ENCODE measurements at places on chromosomes 5 and 9.

DNA sequence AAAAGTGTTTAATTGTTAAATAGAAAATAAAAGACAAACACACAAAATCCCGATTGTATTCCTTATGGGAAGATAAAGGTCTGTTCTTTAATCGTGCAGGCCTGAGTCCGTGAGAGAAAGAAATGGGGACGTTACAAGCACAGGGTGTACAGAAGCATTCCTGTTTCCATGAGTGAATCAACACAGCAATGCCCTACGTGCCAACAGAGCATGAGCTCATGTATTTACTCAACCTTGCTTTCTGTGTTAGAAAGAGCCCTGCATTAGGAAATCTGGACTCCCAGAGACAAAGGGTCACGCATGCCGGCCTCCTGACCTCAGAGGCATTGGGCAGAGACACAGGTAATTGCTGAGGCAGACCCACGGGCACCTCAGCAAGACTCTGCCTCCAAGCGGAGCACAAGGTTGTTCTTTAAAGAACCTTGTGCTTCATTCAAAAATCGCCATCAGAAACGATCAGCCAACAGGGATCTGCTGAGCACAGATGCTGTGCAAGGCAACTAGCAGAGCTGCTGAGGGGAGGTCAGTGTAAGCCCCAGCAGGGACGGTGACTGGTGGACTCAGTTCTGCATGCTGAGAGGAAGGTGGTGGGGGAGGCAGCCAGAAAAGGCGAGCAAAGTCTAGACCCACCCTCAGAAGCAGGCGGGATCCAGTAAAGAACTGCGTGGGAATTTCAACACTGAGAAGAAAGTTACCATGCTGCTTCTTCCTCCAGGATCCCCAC lies 101.0 kb downstream of the TLE1 start:
- DNase-seq, result no peak

GRCh38 chr9:137226338-137227053 lies 806 bp upstream of the RNF224 start:
- DNase-seq, result no peak

DNA sequence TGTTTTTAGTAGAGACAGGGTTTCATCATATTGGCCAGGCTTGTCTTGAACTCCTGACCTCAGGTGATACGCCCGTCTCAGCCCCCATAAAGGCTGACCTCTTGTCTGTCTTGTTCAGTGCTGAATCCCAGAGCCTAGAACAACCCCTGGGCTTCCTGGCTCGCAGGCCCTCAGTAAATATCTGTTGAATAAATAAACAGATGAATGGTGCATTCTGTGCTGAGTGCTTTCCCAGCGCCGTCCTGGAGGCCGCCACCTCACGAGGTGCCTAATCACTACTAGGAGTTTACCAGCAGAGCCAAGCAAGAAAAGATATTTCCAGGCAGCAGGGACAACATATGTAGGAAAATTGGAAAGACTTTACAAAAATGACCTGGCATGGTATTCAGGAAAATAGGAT lies 88.5 kb downstream of the SNX24 start:
- no peak for DNase-seq

GRCh38 chr5:102583276-102584124 lies 84.7 kb upstream of the SLCO6A1 start:
- DNase-seq, result no peak

DNA sequence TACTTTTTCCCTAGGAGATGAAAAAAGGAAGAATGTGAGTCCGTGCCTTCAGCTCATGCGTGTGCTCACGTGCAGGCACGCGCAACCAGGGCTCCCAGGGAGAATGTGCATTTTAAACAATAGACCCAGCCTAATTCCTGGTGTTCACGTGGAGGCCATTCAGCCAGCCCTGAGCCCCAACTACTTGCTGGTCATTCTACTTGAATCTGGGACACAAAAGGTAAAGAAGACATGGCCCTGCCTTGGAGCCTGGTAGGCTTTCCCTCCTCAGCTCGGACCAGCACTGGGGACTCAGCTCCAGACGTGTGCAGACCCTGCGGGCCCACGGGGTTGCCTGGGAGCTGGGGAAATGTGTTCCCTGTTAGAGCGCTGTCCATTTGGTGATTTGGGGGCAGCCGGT lies 125.5 kb downstream of the MVB12B start:
- DNase-seq, result no peak

GRCh38 chr5:115553082-115553481 lies 8.5 kb upstream of the FEM1C start:
- no peak for DNase-seq

- DNase-seq, result no peak
Observed at GRCh38 chr5:33367416-33367815, 73.3 kb upstream of the TARS1 start.

DNA sequence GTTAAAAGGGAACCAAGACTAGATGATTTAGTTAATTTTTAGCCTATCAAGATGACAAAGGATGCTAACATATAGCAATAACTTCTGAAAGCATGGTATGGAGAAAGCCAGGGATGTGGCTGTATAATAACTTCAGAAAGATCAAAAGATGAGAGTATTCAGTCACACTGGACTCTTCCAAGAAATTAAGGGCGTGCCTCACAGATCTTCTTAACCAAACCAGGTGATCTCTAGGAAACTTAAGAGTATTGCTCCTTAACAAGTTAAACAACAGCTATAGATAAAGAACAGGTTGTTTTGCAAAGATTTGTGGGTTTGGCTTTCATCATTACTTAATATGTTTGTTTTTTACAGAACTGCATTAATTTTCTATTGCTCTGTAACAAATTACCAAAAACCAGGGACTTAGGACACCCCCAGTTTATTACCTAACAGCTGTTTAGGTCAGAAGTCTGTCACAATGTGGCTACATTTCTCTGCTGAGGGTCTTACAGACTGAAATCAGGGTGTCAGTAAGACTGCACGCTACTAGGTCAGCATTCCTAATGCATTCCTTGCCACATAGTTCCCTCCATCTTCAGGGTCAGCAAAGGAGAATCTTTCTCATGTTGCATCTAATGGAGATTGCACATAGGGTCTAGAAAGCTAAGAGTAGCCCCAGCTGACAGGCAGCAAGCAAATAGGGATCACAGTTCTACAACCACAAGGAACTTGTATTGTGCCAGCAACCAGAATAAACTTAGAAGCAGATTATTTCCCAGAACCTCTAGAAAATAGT lies 113.8 kb downstream of the WDR70 start:
- no peak for DNase-seq

- no peak for DNase-seq
Observed at GRCh38 chr5:116011046-116011445, 21.2 kb upstream of the ARL14EPL start.

- DNase-seq, result no peak
Observed at GRCh38 chr5:97550164-97550563, 367.1 kb upstream of the RIOK2 start.

DNA sequence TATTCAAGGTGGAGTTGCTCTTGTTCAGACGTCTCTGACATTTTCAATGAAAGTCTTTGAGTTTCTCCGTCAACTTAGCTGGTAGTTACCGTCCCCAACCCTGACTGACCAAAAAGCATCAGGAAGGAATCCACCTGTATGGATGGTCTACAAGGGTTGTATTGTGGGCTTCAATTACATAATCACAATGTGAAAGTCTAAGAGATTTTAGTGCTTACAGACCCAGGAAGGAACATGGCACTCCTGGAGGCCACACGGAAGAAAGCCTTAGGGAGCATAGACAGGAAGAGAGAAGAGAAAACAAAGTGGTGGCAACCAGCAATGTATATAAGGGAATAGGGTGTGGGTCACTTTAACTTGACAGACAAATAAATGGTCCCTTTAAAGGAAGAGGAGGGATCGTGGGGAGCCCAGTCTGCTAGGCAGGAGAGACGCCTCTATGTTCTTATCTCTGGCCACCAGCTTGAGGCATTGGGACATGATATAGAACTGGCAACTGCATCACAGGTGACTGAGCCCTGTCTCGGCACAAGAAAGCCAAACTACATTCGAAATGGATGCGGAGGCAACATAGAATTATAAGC lies 80.4 kb downstream of the ALDH7A1 start:
- no peak for DNase-seq

DNA sequence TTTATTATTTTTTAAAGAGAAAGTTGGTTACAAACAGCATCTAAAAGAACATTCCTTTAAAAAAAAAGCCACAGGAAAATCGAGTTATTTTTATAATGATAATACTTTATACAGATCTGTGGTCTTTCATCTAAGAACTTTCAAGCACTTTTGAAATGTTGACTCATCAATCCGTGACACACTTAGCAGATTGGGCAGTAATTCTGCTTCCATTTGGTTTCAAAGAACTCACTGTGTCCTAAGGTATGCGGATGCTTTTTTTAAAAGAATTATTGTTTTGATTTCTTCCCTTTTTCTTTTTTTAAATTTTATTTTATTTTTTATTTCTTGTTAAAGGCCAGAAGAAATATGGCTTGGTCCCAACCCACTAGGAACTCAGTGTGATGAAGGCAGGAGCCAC lies 147.8 kb downstream of the AOPEP start:
- no peak for DNase-seq

GRCh38 chr5:111278858-111279504 lies 54.8 kb downstream of the CAMK4 start:
- DNase-seq, result peak; percentile 82

GRCh38 chr5:103145196-103145595 lies 25.1 kb downstream of the PPIP5K2 start:
- no peak for DNase-seq

DNA sequence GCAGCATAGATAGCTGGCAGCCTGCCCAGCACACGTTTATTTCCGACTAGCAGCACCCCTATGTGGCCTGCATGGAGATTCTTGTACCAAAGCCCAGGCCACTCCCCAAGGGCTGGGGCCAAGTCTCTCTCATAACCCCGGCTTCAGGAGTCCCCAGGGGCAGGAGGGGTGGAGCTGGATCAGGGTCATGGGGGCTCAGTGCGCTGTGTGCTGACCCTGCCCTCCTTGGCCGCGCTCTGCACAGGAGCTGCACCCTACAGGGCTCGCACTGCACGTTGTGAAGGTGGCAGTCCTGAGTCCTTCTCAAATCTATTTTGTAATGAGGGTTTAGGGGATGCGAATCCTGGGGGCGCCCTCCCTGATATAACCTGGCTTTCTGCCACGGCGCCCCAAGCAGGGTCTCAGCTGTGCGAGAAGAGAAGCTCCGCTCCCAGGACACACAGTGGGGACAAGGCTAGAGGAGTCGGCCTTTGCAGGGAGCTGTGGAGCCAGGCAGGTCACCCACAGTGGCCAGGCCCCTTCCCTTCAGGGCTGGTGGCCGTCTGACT lies 28.6 kb downstream of the NKD2 start:
- DNase-seq, result no peak

- DNase-seq, result no peak
Observed at GRCh38 chr5:173094012-173094661, 38.0 kb downstream of the CREBRF start.

DNA sequence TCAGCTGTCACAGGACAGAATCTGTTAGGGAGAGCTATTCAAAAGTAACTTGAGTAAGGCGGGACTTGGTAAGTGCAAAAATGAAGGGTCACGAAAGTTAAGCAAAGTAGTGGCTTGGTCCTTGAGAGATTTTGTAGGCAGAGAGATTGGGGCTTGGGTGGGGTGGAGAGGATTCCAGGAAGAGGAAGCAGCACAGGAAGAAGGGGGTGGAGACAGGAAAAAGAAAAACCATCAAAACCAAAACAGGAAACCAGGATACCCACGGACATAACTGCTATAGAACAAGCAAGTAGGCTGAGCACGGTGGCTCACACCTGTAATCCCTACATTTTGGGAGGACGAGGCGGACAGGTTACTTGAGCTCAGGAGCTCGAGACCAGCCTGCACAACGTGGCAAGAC lies 3.7 kb downstream of the ROPN1L start:
- no peak for DNase-seq

DNA sequence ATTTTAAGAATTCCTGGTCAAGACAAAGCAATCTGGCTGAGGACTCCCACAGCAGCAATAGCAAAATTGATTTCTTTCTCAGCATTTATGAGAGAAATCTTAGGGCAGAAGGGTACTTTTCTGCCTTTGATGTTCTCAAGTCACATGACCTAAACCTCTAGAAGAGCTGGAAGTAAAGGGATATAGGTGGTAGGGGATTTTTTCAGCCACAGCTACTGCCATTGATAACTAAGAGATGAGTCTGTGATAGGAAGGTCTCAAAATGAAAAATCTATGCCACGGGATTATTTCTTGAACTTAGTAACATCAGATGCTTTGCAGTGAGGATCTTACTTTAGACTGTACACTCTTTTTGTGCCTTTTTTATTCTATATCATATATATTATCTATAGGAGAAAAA lies 35.6 kb downstream of the IL6ST start:
- no peak for DNase-seq

DNA sequence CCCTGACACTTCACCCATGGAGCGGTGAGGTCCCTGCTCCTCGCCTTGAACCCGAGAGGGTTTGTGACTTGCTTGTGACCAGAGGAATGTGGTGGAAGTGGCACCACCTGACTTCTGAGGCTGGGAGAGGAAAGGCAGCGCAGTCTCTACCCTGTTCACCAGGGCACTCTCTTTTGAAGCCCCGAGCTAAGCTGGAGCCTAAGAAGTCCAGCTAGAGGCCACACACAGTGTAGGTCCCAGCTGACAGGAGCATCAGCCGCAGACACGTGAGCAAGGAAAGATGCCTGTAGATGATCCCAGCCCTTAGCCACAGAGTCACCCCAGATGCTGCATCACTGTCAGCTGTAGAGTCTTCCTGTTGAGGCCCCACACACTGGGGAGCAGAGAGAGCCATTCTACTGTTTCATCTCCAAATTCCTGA lies 1.7 kb upstream of the ANGPTL2 start:
- DNase-seq, result no peak

GRCh38 chr5:181008136-181008535 lies 19.5 kb downstream of the BTNL3 start:
- DNase-seq, result no peak

- DNase-seq, result no peak
Observed at GRCh38 chr5:51573835-51574234, 190.6 kb downstream of the ISL1 start.

DNA sequence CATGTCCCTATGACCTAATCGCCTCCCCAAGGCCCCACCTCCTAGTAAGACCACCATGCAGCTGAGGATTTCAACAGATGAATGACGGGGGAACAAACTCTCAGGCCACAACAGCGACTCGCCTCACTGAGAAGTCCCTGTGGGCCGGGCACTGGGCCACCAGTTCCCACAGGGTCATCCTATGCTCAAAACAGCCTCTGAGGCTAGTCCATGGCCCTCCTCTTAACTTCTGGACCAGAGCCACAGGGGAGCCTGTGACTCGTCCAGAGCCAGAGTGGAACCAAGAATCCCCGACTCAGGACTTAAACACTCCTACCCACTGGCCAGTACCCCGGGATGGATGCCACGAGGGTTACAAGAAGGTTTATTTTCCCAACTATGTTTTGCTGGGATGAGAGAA lies 12.3 kb downstream of the GFPT2 start:
- DNase-seq, result no peak
